ENCODE measurements at places on chromosomes 7 and 10.

DNA sequence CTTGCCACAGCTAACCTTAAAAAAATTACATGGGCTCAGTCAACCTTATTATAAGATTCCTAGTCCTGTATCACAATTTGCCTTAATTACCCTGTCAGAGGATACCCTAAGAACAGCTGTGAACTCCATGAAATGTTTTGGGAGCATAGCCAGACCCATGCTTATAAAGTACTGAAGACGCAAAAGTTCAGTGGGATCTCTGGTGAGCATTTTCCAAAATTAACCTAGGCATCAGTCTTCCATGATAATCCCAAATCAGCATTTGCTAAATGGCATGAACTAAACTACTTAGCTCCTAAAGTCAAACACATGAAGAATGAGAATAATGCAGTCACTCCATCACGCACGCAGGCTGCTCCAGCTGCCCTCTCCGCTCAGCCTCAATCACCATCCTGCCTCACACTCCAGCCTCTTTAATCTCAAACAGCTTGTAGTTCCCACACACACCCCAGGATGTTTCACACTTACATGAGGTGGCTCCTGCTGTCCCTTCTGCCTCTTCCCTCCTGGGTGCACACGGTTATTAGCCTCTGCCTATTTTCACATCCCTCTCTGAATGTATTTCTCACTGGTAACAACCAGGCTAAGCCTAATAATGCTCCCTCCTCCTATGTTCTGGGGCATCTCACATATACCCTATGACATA is 15.3 kb downstream of the IGF2BP3 start:
- DNase-seq = no peak

GRCh38 chr7:151242159-151243044 is 6.1 kb downstream of the SMARCD3 start:
- no peak for DNase-seq

DNA sequence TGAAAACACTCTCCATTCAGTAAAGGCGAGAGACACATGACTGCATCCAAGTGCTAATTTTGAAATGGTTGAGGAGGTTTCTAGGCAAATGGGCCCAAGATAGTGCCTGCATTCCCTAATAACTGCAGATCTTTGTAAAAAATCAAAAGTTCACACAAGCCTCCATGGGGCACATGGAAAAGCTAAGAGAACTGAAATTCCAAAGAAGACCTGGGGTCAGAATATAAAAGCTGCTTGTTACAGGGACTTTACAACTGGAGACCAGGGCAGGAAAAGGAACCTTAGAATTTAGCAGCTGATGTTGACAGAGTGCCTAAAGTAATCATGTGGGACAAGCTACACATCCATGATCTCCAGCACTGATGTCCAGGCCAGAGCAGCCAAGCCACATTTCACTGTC is 10.0 kb upstream of the ABI1 start:
- DNase-seq = no peak

DNA sequence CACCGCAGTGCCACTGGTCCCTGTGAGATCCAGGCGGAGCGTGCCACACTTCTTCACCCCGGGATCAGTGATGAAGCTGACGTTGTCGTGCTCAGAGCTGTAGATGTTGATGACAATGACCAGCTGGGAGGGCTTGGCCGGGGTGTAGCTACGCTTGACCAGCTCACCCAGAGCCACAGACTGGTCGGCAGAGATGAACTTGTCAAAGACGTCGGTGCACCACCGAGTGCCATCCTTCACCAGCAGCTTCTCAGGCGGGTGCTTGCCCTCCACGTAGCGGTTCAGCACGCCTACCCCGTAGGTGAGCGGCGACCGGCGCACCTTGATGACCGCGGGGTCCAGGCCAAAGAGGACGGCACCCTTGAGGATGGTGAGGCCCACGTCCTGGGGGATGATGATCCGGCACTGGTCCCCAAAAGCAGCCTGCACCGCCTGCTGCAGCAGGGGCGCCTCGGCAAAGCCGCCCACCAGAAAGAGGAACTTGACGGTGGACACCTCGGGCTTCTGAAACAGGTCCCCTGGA is 54.2 kb downstream of the PNLIPRP2 start:
- no peak for DNase-seq

GRCh38 chr7:77729574-77730348 is 33.5 kb downstream of the RSBN1L start:
- no peak for DNase-seq

GRCh38 chr10:120971671-120972070 is 120.5 kb downstream of the WDR11 start:
- no peak for DNase-seq

DNA sequence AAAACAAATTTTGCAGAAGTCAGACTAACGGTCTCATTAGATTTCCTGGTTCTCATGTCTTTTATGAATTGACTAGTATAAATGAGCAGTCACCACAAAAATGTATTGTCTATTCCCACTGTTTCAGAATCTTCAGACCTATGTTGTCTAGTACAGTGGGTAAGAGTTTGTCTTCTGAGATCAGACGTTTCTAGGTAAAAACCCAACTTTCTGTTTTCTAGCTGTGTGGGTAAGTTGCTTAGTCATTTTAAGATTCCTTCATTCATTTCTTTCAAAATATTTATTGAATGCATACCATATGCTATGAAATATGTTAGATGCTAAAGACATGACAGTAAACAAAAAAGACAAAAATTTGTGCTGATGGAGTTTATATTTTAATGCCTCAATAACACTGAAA is 156.3 kb downstream of the POLR1F start:
- no peak for DNase-seq

Measured in pons (tissue), 1 donor.